D341Med (cell line): ENCODE measurements at places on chromosomes 4 and X.

DNA sequence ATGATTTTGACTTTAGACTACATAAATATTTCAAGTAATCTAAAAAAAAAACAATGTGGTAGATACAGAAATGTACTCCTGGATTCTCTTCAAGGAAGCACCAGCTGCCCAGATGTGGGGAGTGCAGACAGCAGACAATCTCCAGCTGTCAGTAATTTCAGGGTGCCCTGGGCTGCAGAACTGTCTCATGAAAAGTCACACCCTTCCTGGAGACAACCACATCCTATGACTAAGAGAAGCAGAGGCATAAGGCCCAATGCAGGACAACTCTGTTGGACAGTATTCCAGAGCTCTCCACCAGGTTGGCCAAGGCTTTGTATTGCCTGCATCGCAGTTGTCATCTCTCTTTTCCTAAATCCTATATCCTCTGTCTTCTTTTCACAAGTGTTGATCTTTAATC lies 34.4 kb upstream of the BLTP1 start:
- no peak for DNase-seq

GRCh38 chr4:3463556-3464348 lies 646 bp downstream of the DOK7 start:
- DNase-seq = no peak

DNA sequence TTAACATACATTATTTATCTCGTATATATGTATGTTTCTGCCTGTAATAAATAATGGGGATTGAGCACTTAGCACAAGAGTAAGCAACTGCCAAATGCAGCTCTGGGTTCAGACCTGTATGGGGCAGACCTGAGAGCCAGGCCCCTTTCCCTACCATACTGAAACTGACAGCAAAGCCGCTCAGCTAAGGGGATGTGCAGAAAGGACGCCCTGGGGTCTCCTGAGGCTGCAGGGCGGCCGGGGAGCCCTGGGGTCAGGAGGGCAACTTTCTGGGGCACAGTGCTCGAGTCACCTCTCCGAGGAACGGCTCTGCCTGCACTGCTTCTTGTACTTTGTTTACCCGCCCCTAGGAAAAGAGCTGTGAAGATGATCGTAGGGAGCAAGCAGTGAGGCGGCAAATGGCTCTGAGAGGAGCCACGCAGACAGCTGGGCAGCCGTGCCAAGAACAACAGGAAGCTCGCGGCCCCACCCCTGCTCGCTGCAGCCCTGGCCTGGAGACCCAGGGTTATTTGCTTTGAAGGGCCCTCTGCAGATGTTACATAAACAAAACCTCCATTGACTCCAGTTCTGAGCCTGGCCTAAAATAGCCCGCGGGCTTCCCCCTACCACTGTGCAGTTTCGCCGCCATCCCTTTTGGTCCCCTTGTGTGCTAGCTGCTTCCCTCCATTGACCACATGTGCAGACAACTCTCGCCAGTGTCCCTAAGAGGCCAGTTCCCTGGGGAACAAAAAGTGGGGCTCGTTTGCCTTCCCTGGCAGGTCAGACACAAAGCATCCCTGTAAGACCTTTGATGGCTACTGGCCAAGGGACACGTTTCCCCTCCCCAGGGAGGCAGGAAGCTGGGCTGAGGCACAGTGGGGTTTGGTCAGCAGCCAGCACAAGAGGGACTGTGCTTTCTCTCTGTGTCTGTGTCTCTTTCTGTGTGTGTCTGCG lies 111.3 kb upstream of the LNX1 start:
- peak; percentile 28 for DNase-seq

DNA sequence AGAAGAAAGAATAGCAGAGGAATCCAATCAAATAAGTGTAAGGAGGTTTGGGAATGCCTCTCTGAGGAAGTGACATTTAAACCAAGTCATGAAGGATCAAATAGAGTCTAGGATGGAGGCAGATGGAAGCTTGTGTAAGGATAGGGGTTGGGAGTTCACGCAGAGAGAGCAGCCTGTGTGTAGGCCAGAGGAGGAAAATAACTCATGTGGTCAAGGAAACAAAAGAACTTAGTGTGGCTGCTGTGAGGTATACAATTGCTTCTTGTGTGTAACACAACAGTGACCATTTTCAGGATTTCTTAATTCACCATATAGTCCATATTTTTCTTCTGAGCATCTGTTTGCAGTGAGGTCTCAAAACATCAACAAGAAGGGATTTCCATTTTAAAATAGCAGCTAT lies 77.6 kb upstream of the PACRGL start:
- DNase-seq = no peak

GRCh38 chr4:164536814-164537213 lies 217.1 kb upstream of the SMIM31 start:
- DNase-seq = no peak

DNA sequence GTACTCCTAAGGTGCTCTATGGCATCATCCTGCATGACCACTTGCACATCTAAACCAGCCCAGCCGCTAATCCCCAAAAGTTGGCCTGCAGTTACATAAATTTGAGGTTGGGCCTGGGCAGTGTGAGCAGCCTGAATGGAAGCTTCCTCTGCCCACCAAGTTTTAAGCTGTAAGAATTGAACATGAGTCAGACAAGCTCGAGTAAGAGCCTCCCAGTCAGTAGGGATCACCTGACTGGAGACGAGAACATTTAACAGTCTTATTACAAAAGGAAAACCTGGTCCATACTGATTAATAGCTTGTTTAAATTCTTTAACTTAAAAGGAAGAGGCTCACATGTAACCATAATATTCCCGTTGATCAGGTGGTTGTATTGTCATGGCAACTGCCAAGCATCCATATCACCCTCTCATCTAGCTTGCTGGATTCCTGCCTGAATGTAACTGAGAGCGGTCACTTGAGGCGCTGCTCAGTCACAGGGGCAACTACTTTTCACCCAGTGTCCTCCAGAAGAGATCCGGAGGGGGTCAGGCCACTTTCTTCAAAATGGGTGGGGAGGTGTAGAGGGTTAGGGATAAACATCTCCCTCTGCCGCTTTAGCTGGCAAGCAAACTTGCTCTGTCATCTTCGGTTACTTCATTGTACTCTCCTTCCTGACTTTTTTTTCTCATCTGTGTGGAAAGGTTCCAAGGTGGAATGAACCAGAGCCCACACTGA lies 56.6 kb upstream of the WDR1 start:
- DNase-seq = no peak

GRCh38 chrX:50036426-50036825 lies 114.0 kb downstream of the CLCN5 start:
- no peak for DNase-seq

DNA sequence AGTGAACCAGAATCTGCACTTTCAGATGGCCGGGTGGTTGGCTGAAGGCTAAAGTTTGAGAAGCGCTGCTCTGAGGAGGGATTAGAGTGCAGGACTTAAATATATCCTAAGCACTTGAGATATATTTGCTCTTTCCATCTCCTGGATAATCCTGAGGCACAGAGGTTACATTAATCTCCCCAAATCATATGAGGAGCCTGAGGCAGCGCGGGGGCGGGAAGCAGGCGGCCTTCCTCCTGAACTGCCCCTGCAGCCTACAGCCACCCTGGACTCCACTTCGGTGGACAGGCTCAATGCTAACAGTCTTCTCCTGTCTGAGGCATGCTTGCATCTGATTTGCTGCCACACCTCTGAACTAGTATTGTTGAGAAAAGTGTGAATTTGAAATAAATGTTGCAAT lies 72.5 kb downstream of the AFAP1 start:
- peak; percentile 67 for DNase-seq

GRCh38 chrX:9857575-9858474 lies 71.6 kb downstream of the SHROOM2 start:
- DNase-seq = no peak

DNA sequence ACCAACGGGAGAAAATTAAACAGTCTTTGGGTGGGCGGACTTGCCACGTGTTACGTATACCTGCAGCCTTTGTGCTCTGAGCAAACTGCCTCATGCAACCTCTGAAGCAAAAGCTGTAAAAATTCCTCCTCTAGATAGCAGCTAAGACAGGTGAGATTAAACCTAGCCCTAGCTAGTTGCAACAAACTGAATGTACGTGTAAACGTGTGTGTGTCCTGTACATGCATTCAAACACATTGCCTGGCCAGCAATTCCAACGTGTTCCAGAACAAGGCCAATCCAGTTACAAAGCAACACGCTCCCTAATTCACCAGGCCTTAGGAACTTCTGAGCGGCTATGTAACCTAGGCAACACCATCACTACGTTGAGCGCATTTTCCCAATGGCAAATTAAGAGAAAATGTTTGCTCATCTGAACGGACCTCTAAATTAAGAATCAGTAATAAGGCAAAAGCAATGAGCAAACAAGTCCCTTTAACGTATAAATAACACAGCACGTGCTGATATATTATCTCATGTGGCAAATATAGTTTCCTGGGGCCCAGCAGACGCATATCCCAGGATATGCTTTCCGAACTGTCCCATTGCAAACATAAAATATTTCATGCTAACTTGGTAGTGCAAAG lies 792 bp downstream of the PPID start:
- DNase-seq = peak; percentile 47

DNA sequence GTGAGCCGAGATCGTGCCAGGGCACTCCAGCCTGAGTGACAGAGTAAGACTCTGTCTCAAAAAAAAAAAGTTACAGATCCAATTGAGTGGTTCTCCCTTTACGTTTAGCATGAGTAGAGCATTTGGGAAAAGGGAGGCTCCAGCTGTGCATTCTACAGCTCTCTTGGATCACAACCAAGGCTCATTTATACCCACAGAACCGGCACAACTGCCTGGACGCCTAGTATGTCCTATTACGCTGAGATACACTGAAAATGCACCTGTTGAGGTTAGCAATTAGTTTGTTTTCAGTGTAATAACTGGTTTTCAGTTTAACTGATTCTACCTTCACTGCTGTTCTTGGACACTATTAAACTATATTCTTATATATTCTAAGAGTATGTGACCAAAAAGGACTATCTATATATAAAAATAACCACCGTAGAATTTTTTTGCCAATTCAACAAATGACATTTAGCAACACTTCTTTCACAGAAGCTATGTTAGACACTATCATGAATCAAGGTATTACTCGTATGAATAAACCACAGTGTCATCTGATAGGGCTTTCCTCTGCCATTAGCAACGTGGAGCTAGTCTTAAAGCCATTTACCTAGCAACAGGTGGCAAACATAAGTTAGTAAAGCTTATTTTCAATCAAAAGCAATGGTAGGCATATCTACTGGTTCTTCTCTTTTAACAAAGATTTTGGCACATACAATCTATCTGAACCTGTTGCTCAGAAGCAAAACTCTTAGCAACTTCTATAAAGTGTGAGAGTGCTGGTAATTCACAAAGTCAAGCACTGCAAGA lies 3.6 kb downstream of the OTUD4 start:
- no peak for DNase-seq

DNA sequence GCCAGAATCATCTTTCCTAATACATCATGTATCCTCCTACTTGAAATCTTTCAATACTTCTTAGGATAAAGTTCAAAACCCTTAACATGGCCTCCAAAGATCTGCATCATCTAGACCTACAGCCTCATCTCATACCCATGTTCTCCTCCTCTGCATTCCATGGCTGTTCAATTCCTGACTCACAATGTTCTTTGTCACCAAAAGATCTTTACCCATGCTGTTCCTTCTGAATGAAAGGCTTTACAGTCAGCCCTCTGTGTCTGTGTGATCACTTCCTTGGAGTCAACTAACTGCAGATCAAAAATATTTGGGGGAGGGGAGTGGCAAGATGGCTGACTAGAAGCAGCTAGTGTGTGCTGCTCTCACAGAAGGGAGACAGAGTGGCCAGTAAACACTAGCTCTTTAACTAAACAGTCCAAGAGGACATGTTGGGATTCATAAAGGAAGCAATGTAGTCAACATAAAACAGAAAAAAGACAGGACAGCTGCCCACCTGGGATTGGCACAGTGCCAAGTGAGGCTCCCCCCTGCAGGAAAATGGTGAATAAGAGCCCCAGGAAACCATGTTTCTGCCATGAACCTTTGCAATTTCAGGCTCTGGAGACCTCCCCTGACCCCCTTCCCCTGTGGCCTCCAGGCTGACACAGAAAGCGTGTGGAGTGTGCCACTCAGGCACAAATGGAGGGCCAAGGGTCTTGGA lies 31.9 kb downstream of the CBR4 start:
- no peak for DNase-seq
